ENCODE measurements at places on chromosomes 5 and 9.
A peak's percentile ranks its signal among the peaks of the same experiment; 100 is the strongest.

GRCh38 chr5:32109236-32109635, 64.9 kb downstream of the GOLPH3 start:
- H3K36me3 ChIP-seq: peaks cover 44% of the 10 kb centered on the region
- no peaks in the 10 kb centered on the region for H3K27me3 ChIP-seq
- ATAC-seq: no peak
- no peak overlapping the region for H3K4me3 ChIP-seq

DNA sequence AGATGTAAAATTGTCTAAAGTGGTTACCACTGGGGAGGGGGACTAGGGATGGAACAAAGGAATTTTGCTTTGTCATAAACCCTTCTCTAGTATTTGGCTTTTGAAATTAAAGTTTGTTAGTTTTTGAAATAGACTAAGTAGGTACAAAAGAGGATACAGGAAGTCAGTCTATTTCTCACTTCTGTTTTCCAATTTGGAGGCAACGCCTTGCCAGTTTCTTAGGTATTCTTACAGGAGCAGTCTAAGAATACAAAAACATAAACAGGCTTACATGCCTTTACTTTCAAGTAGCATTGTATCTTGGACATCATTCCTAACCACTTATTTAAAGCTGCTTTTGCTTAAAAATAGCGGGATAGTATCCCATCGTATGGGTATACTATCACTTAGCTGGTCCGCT, 34.4 kb downstream of the ALG2 start:
- H3K36me3 ChIP-seq: no peaks in the 10 kb centered on the region
- H3K4me1 ChIP-seq: peaks cover 88% of the 10 kb centered on the region
- H3K27me3 ChIP-seq: no peaks in the 10 kb centered on the region
- peak overlapping the region; percentile 3 for H3K4me3 ChIP-seq
- peak; percentile 47 for ATAC-seq

GRCh38 chr5:43099640-43100039, 21.1 kb upstream of the ZNF131 start:
- H3K4me1 ChIP-seq: no peaks in the 10 kb centered on the region
- no peaks in the 10 kb centered on the region for H3K27me3 ChIP-seq
- ATAC-seq: no peak
- no peak overlapping the region for H3K27ac ChIP-seq

GRCh38 chr5:179803651-179804554, 2.8 kb downstream of the MGAT4B start:
- H3K27me3 ChIP-seq: no peaks in the 10 kb centered on the region
- peak overlapping the region; percentile 87 for H3K27ac ChIP-seq
- peaks cover 34% of the 10 kb centered on the region for H3K36me3 ChIP-seq
- H3K4me1 ChIP-seq: peaks cover 53% of the 10 kb centered on the region
- H3K4me3 ChIP-seq: peak overlapping the region; percentile 46

GRCh38 chr5:102545175-102545574, 46.4 kb upstream of the SLCO6A1 start:
- H3K4me1 ChIP-seq: peaks cover 5% of the 10 kb centered on the region
- no peak overlapping the region for H3K4me3 ChIP-seq
- H3K27ac ChIP-seq: no peak overlapping the region
- H3K27me3 ChIP-seq: no peaks in the 10 kb centered on the region

GRCh38 chr5:141825791-141826560, 52.2 kb downstream of the PCDH1 start:
- no peaks in the 10 kb centered on the region for H3K36me3 ChIP-seq
- ATAC-seq: no peak
- H3K27ac ChIP-seq: no peak overlapping the region
- no peaks in the 10 kb centered on the region for H3K4me1 ChIP-seq

GRCh38 chr5:121384359-121384758, 467.3 kb upstream of the FTMT start:
- H3K4me3 ChIP-seq: no peak overlapping the region
- no peak for ATAC-seq
- H3K4me1 ChIP-seq: no peaks in the 10 kb centered on the region
- no peak overlapping the region for H3K27ac ChIP-seq
- no peaks in the 10 kb centered on the region for H3K36me3 ChIP-seq

GRCh38 chr5:43420241-43420640, 8.1 kb upstream of the CCL28 start:
- H3K27ac ChIP-seq: no peak overlapping the region
- no peaks in the 10 kb centered on the region for H3K36me3 ChIP-seq
- no peak overlapping the region for H3K4me3 ChIP-seq
- ATAC-seq: no peak

GRCh38 chr5:179621551-179622214, 1.8 kb downstream of the HNRNPH1 start:
- H3K36me3 ChIP-seq: peaks cover 62% of the 10 kb centered on the region
- peaks cover 56% of the 10 kb centered on the region for H3K4me1 ChIP-seq
- ATAC-seq: no peak
- H3K27me3 ChIP-seq: no peaks in the 10 kb centered on the region

- no peak for ATAC-seq
- H3K4me3 ChIP-seq: no peak overlapping the region
- no peaks in the 10 kb centered on the region for H3K36me3 ChIP-seq
- H3K4me1 ChIP-seq: no peaks in the 10 kb centered on the region
- H3K27ac ChIP-seq: no peak overlapping the region
These were observed 129.0 kb downstream of the TAF11L14 start for GRCh38 chr5:17763301-17763700.

DNA sequence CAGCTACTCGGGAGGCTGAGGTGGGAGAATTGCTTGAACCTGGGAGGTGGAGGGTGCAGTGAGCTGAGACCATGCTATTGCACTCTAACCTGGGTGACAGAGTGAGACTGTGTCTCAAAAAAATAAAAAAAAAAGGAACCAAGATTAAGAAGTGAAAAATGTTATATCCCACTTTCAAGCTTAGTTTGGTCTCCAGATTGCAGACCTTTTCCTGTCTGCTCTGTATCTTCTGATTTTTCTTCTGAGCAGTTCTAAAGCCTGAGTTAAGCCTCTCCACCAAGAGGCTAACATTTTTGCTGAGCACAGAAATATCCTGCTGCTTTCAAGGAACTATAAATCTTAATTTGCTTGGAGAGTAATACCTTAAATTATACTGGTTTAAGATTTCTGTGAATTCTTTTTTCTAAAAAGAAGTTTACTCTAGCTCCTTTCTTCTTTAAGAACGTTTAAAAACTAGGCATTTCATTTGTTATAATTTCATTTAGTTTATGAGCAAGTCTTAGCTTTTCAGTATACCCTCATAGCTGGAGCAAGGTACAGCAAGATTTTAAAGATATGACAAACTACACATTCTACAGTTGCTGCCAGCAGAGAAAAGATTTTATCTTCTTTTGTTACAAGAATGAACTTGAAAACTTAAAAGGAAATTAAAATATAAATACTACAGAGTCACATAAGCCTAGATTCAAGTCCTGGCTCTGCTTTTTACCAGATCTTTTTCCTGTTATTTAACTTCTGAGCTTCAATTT, 55.0 kb downstream of the GARNL3 start:
- peaks cover 14% of the 10 kb centered on the region for H3K36me3 ChIP-seq
- H3K27me3 ChIP-seq: no peaks in the 10 kb centered on the region
- no peak overlapping the region for H3K4me3 ChIP-seq
- peaks cover 6% of the 10 kb centered on the region for H3K4me1 ChIP-seq
- ATAC-seq: peak; percentile 82

DNA sequence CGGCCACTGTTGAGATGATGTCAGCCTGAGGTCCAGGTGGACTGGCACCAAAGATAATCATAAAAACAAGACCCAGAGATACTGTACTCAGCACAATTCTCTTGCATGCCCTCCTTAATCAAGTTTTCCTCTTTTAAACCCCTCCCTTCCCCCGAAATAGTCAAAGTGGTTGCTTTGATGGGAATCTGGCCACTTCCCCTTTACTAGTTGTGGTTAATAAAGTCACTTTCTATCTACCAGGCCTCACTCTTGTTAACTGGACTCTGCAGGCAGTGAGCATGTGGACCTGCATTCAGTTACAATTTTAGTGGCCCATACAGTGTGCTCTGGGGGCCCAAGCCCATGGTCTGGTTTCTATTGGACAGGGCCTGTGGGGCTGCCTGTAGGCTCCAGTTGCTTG, 17.5 kb downstream of the FBP2 start:
- no peak overlapping the region for H3K4me3 ChIP-seq
- no peaks in the 10 kb centered on the region for H3K36me3 ChIP-seq
- ATAC-seq: no peak
- H3K27me3 ChIP-seq: peaks cover 18% of the 10 kb centered on the region

DNA sequence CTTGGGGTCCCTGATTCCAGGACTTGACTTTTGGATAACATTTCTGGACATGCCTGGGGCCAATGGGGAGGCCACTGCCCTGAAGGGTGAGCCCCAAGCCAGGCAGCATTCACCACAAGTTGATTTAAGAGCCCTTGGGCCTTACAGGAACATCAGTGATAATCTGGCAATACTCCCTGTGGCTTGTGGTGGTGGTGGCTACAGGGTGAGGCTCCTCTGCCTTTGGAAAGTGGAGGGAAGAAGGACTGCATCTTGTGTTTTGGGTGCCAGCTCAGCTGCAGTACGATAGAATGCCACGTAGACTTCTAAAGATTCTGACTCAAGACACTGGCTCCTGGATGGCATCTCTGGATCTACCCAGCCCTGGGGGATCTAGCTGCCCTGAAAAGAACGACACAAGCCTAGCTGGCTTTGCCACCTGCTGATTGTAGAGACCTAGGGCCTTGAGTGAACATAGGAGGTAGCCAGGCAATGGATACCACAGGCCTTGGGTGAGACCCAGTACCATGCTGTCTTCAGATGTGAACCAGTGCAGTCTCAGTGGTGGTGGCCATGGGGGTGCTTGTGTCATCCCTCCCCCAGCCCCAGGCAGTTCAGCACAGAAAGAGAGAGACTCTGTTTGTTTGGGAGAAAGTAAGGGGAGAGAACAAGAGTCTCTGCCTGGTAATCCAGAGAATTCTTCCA, 79.0 kb upstream of the DAP start:
- no peak overlapping the region for H3K27ac ChIP-seq
- peaks cover 19% of the 10 kb centered on the region for H3K27me3 ChIP-seq
- no peaks in the 10 kb centered on the region for H3K4me1 ChIP-seq
- no peak for ATAC-seq

GRCh38 chr5:175681045-175681967, 23.4 kb downstream of the HRH2 start:
- no peaks in the 10 kb centered on the region for H3K36me3 ChIP-seq
- ATAC-seq: no peak
- H3K27ac ChIP-seq: no peak overlapping the region

DNA sequence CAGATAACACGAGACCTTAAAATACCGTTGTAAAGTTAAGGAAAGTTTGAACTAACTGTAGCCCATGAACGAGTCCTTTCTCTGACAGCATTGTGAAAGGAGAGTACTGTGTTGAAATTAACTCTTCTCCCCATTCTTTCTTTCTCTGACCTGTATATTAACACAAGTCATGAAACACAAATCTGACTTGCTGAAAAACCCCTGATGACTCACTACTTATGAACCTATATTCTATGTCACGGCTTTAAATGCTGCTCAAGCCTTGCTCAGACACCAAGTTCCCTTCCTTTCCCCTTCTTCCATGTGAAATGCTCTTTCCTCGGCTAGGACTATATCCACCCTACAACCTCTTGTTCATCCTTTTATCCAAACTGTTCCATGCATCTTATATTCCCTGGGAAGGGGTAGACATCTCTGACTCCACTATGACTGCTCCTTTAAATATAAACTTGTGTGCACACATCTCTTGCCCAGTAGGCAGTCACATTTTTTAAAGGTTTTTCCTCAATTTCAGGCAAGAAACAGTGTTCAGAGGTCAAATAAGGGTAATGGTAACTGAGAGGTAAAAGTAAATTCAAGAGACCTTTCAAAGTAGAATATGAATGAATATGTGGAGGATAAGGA, 142.9 kb downstream of the NFIB start:
- H3K4me3 ChIP-seq: no peak overlapping the region
- H3K27me3 ChIP-seq: peaks cover 9% of the 10 kb centered on the region
- ATAC-seq: no peak
- H3K27ac ChIP-seq: no peak overlapping the region
- no peaks in the 10 kb centered on the region for H3K4me1 ChIP-seq

- peaks cover 97% of the 10 kb centered on the region for H3K4me1 ChIP-seq
- no peaks in the 10 kb centered on the region for H3K27me3 ChIP-seq
- peak; percentile 53 for ATAC-seq
- H3K36me3 ChIP-seq: peaks cover 22% of the 10 kb centered on the region
- peak overlapping the region; percentile 94 for H3K4me3 ChIP-seq
These were observed 6.1 kb downstream of the GLIPR2 start for GRCh38 chr9:36142510-36143244.

GRCh38 chr9:21974722-21975409, 19.3 kb downstream of the CDKN2A start:
- peak; percentile 59 for ATAC-seq
- peak overlapping the region; percentile 79 for H3K4me3 ChIP-seq
- H3K27me3 ChIP-seq: peaks cover 95% of the 10 kb centered on the region
- peaks cover 28% of the 10 kb centered on the region for H3K4me1 ChIP-seq
- H3K36me3 ChIP-seq: peaks cover 5% of the 10 kb centered on the region

DNA sequence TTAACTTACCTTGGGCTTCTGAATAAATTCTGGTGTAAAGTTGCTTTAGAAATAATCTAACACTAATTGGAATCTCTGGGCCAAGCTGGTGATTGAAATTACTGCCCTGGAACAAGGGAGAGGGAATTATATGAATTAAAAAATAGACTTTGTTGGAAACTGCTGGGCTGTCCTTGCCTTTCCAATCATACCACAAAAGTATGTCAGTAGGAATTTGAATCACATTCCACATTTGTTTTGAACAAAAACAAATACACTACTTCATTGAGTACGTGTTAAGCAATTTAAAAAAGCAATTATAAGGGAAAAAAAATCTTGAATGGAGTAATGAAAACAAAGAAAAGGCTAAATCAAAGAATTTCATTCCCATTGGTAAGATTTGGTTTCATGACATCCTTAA, 102.5 kb upstream of the SREK1 start:
- no peaks in the 10 kb centered on the region for H3K27me3 ChIP-seq
- no peak overlapping the region for H3K4me3 ChIP-seq
- H3K27ac ChIP-seq: no peak overlapping the region
- H3K4me1 ChIP-seq: peaks cover 16% of the 10 kb centered on the region
- peaks cover 41% of the 10 kb centered on the region for H3K36me3 ChIP-seq

DNA sequence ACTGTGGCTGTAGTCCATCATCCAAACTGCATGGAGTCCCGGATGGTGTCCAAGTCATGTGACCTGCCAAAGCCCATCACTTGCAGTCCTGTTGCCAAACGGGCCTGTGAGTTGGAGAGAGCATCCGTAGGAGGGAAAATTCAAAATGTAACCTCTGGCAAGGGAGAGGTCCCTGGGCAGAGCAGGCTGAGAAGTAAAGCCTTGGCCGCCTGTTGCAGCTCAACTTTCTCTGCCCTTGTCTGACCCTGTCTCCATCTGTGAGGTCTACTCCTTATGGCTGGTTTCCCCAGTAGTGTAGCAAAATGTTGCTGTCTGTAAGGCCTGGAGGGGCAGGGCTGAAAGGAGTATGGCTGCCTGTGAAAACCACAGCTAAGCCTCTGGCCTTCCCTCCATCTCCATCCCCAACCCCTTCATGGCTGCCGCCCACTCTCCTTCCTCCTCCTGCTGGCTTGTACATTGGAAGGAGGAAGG, 163.5 kb downstream of the SEMA6A start:
- no peak overlapping the region for H3K4me3 ChIP-seq
- H3K27ac ChIP-seq: no peak overlapping the region
- H3K27me3 ChIP-seq: no peaks in the 10 kb centered on the region
- no peaks in the 10 kb centered on the region for H3K4me1 ChIP-seq
- H3K36me3 ChIP-seq: peaks cover 39% of the 10 kb centered on the region
- ATAC-seq: no peak

- H3K36me3 ChIP-seq: no peaks in the 10 kb centered on the region
- H3K4me3 ChIP-seq: no peak overlapping the region
- peaks cover 45% of the 10 kb centered on the region for H3K27me3 ChIP-seq
These were observed 14.0 kb downstream of the MCC start for GRCh38 chr5:113474100-113474728.

Data from stimulated activated memory B cell treated with anti-CD40 and anti-IgM and Interleukin-4, amounts not matched to agents 10 μg/mL and 1 μg/mL and 100 μg/mL, for 72 hours (primary cell).